Natural killer cell treated with Interleukin-12 subunit alpha and Interleukin-12 subunit beta and Interleukin-15 and Interleukin-18, amount 100 ng/mL, for 72 hours (primary cell): ENCODE measurements at places on chromosomes 5 and 9. TPM values are rescaled to one million over a fixed set of nuclear protein-coding genes. Genes with fewer than 3 reads are reported as not detected.

DNA sequence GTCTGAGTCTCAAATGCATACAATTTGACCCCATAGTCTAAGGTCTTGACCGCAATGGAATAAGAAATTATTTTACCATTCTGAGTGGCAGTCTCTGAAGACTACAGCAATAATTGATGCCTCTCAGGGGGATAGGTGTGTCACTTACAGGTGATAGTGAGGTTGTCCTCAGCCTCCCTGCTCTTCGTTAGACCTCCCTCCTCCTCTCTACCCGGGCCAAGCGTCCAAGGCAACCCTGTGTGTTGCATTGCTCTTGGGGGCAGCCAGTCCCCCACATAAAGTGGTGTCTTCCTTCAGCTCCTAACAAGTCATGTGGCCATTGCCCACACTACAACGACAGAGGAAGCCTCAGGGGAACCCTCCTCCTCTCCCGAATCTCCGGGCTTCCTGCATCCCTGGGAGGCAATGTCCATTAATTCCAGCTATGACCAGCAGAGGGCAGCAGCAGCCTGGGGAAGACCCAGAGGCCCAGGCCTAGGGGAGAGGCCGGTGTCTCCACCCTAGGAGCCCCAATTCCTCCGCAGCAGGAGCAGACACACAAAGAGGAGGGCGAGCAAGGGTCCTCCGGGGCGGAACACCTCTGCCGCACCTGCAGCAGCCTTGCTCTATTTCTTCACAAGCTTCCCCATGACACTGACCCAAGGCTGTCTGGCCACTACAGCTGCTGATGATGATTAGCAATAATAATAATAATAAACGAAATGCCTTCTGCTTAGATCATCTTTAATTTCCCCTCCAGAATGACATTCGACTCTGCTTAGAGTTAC is 134.8 kb downstream of the KCNIP1 start:
- peak; percentile 72 for DNase-seq

Gene LCN1
- not detected for total RNA-seq

DNA sequence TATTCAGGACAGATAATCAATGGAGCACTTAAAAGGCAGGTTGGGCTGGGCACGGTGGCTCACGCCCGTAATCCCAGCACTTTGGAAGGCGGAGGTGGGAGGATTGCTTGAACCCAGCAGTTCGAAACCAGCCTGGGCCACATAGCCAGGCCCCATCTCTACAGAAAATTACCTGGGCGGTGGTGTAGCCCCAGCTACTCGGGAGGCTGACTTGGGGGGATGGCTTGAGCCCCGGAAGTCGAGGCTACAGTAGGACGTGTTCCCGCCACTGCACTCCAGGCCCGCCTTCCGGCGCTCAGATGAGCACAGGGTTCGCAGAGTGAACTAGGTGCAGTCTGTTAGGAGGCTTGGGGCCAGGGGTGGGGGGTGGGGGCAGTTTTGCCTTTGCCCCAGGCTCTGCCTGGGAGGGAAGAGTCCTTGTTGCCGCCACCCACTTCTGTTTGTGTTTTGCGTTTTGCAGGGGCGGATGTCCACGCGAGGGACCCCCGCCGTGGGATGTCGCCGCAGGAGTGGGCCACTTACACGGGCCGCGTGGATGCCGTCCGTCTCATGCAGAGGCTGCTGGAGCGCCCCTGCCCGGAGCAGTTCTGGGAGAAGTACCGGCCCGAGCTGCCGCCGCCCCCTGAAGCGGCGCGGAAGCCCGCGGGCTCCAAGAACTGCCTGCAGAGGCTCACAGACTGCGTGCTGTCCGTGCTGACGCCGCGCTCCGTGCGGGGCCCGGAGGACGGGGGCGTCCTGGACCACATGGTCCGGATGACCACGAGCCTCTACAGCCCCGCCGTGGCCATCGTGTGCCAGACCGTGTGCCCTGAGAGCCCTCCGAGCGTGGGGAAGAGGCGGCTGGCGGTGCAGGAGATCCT is 85.2 kb downstream of the ANKRD33B start:
- DNase-seq, result no peak

DNA sequence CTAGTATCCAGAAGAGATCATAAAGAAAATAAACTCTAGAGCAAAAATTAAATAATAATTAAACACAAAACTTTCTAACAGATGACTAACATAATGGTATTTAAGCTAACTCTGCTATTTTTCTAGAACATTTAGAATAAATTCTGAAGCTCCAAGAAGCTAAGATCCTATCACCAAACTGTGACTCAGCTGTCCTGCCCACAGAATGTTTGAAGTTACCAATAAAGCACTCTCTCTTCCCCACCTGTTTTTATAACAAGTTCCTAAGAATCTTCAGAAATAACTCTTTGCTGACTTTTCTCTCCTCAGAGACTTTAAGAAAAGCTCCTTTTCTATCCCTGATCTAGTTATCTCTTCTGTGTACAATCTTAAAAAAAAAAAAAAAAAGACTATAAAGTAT is 6.0 kb upstream of the EFNA5 start:
- no peak for DNase-seq

Gene F12
- total RNA-seq, result 0.45 TPM
